ENCODE measurements at places on chromosomes 7 and 10. TPM values are rescaled to one million over a fixed set of nuclear protein-coding genes. Genes with fewer than 3 reads are reported as not detected.

Gene TFR2
- 0.50 TPM for total RNA-seq

Gene SLC12A9
- 26.7 TPM for total RNA-seq

Gene HMX2
- not detected for total RNA-seq

Gene GRM3
- total RNA-seq: not detected

Gene SMC3
- 27.2 TPM for total RNA-seq

Gene FFAR4
- total RNA-seq: not detected

Gene PKD2L1
- not detected for total RNA-seq

Gene SRRM3
- total RNA-seq: 2.7 TPM

Gene EPDR1
- total RNA-seq: 23.6 TPM

Gene ANKRD61
- 0.18 TPM for total RNA-seq

- no peak for DNase-seq
These were observed 13.1 kb upstream of the GRB10 start for GRCh38 chr7:50795831-50796230.

DNA sequence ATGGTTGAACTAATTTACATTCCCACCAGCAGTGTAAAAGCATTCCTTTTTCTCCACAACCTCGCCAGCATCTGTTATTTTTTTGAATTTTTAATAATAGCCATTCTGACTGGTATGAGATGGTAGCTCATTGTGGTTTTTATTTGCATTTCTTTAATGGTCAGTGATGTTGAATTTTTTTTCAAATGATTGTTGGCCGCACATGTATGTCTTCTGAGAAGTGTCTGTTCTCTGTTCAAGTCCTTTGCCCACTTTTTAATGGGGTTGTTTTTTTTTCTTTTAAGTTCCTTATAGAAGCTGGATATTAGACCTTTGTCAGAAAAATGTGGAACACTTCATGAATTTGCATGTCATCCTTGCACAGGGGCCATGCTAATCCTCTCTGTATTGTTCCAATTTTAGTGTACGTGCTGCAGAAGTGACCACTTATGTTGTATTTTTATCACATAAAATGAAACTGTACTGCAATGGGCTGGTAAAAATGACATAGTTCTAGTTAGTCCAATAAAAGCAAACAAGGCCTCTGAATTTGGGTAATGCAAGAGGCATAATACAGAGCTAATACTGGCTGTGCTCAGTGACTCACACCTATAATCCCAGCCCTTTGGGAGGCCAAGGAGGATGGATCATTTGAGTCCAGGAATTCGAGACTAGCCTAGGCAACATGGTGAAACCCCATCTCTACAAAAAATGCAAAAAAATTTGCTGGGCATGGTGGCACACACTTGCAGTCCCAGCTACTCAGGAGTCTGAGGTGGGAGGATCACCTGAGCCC lies 70.3 kb downstream of the ABI1 start:
- DNase-seq: peak; percentile 19

- DNase-seq: no peak
These were observed 524.6 kb downstream of the LRMDA start for GRCh38 chr10:75955973-75956502.

DNA sequence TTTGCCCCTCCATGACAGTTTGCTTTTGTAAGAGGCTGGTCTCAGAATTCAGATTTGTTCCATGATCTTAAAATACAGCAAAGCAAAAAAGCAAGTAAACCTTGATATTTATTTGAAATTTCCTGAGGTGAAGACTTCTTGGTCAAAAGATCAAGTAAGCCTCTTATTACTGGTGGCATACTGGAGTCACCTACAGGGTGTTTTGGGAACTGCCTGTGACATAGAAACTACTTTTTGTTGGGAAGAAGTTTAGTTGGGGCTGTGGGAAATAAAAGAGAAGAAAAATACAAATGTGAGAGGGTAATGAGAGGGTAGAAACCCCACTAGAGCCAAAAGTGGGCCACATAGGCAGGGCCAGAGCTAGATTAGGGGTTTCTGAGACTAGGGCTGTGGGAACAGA lies 217.9 kb downstream of the OTUD1 start:
- DNase-seq: no peak

DNA sequence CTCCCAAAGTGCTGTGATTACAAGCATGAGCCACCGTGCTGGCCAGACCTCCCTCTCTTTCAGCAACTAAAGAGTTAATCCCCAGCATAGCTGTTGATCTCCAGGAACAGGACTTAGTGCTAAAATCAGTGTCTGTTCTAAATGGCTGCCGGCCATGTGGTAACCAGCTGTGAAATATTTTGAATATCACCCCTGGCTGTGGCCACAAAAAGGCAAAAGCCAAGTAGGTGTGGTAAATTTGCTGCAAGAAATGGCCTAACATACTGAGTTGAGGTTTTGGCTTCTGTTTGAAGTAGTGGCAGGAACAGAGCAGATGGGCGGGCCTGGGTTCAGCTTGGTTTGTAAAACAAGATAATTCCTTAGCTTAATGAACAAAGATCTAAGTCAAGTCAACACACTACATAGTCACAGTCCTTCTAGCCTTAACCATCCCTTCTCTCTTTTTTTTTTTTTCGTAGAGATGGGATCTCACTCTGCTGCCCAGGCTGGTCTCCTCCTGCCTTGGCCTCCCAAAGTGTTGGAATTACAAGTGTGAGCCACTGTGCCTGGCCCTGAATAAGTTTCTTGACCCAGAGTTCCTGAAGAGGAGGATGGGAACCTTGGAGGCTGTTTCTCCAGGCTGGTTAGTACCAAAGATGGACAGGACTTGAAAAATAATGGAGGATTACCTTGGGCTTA lies 22.7 kb upstream of the AGFG2 start:
- DNase-seq: peak; percentile 95

DNA sequence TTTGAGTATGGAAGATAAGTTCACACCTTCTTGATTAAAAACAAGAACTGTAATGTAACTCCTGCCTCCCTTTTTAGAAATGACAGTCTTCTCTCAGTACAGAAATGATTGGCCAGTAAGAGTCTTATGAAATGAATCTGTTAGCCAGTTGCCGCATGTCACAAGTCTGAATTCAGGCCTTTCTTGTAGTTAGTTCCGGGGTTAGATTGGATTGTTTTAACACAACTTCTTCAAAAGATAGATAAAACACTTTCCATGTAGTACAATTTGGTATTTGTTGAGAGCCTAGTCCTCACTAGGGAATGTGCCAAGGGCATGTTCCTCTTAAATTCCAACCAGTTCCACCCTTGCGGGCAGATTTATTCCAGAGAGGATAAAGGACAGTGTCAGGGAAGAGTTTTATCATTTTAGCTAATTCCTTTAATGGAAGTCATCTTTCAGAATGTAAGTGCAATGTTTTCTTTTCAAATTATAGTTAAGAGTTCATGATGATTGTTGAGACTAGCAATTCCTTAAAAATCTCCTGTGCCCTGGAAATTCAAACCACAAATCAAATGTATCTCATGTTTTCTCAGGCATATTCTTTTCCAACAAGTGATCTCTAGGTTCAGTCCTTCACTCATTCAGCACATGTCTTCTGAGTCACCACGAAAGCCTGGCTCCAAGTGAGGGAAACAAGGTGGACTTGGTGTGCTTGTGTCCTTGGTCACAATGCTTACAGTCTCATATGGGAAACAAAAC lies 4.1 kb downstream of the FHIP2A start:
- DNase-seq: peak; percentile 97

GRCh38 chr7:19376538-19376937 lies 231.3 kb upstream of the FERD3L start:
- DNase-seq: peak; percentile 57

GRCh38 chr10:19184891-19185290 lies 136.3 kb downstream of the MALRD1 start:
- DNase-seq: no peak

- DNase-seq: no peak
These were observed 436.2 kb upstream of the GALNT17 start for GRCh38 chr7:70695795-70696083.

DNA sequence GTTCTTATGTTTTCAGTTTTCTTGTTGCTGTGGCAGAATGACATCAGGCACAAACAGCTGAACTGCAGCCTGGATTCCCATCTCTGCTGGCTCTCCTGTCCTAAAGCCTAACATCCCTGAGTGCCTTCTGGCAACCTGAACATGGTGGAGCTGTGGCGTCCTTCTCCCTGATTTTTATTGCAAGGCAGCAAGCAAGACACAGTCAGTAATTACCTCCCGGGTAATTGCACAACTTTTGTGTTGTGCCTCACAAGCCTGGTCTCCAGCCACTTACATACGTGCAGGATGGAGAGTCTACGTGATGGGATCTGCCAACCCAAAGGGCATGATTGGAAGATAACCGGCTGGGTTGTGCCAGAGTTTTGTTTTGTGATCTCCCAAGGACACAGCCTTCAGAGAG lies 116.1 kb upstream of the PARD3 start:
- DNase-seq: no peak

- DNase-seq: no peak
These were observed 89.4 kb downstream of the TBXAS1 start for GRCh38 chr7:139918480-139918879.

DNA sequence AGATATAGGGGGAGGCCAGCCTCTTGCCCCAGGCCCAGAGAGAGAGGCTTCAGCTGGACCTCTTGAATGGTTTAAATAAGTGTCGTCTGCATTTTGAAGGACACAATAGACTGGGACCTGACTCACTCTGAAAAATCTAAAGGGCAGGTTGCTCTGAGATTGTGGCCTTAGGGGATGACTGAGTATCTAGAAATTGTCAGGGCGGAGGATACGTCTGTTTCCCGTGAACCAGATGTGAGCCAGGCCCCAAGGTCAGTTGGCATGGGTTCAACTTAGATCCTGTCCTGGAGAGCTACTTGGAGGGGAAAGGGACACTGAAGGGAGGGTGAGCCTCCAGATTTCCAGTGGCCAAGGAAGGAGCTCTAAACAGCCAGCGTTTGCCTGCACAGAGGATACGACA lies 110.2 kb downstream of the CHN2 start:
- DNase-seq: no peak

- DNase-seq: no peak
These were observed 334.5 kb upstream of the SORCS1 start for GRCh38 chr10:107498983-107499382.

DNA sequence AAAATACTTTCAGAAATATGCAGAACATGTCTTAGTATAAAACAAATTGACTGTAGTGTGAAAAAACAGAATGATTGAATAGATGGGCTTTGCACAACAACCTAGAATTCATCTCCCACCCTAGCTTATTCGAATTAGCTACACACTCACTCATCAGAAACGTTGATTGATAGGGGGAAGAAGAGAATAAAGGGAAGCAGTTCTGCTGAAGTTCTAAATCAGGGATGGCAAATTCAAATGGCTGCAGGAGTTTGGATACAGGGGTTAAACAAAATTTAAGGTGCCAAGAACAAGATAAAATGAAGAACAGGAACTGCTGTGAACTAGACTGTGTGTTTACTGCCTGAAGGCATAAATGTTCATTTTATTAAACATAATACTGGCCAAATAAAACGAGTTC lies 9.0 kb downstream of the CD36 start:
- DNase-seq: no peak

- no peak for DNase-seq
These were observed 90.3 kb downstream of the MYL10 start for GRCh38 chr7:101538596-101539459.

DNA sequence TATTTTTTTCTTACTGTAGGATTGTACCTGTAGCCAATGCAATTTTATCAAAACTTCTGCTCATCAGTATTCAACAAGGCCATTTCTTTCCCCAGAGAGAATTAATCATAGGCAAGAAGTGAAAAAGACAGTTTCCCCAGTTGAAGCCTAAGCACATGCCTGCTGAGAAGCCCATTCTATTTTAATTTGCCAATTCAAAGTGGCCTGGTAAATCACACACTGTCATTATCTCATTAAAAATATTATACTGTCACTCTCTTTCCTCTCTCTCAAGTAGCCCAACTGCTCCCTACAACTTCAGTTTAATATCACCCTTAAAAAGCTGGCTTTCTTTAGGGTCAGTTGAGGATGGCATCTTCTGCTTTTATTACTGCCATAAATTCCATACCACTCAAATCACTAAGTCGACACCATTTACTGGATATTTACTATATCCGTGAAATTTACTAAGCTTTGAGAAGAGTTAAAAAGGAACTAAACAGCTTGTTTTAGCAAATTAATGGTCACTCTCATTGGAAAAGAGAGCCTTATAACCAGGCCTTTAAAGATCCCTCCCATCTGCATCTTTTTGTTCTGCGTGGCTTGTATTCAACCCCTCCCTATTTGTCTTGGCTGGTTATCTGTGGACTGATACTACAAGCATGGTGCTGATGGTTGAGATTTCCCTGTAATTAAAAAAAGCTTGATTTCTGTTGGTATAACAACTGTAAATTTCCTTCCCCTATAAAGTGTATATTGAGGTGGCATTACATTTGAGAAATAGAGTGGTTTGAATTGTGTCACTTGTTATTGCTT lies 30.6 kb downstream of the COL28A1 start:
- DNase-seq: no peak

DNA sequence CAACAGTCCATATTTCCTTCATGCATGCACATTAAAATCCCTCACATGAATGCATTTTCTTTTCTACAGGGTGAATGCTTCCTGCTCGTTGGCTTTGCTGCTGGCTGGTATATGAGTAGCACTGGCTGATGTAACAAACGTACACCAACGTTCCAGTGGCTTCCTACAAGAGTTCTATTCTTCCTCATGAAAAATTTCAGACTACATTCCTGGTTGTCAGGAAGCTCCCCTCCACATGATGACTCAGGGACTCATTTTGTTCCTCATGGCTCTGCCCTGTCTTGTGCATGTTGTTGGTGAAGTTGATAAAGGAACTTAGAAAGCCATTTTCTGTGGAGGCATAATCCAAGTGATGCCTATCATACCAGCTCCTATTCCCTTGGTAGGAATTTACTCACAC lies 470.7 kb upstream of the KLF6 start:
- no peak for DNase-seq
